ENCODE measurements at places on chromosomes 6 and 20.

GRCh38 chr20:61930776-61931475 is 134.8 kb downstream of the TAF4 start:
- no peak for DNase-seq

DNA sequence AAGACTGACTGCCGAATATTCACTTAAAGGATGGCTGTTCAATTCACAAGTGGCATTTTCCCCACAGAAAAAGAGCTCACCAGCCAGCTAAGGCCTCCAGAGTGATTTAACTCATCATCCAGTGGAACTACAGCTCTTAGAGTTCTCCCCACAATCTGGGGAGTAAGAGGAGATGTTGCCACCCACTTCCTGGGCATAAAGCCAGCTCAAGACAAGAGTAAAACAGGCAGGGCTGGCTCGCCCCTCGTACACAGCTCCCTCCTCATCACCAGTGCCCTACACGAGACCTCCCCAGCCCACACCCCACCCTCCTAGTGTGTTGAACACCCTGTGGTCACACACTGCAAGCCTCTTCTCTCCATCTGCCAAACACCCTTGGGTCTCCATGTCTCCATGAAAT is 47.2 kb upstream of the IPCEF1 start:
- DNase-seq: no peak

- DNase-seq: no peak
Measured at GRCh38 chr20:3996399-3996798, 19.0 kb downstream of the RNF24 start.

- DNase-seq: no peak
Measured at GRCh38 chr6:145731447-145731846, 3.9 kb downstream of the EPM2A start.

- no peak for DNase-seq
Measured at GRCh38 chr20:1619861-1620444, at the start of gene SIRPB1. Gene SIRPB1, minus strand, starts transcription at chr20:1620009. Its CDS starts 65 bp downstream, at chr20:1619944.

GRCh38 chr20:62799873-62800272 is 3.6 kb downstream of the MRGBP start:
- DNase-seq: no peak

GRCh38 chr6:124142852-124143251 is 339.2 kb downstream of the NKAIN2 start:
- no peak for DNase-seq

DNA sequence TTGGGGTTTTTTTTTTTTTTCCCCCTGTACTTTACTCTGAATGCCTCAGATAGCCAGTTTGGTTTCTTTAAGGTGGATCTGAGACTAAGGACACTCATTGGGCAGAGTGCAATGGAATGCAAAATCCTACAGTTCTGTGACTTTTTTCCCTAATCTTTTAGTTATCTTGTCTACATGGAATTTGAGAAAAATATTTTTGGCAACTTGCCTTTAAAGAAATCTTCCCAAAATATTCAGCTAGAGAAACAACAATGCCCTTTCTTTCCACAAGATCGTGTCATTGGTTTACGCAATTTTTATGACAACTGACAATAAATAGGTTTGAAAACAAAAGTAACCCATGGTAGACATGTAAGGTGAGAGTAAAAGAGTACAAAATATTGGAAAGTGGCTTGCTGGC is 171.7 kb upstream of the LAMP5 start:
- no peak for DNase-seq

- no peak for DNase-seq
Measured at GRCh38 chr6:65566117-65566516, 140.9 kb downstream of the EYS start.

- no peak for DNase-seq
Measured at GRCh38 chr6:37504024-37504423, 4.3 kb upstream of the CCDC167 start.

- peak; percentile 19 for DNase-seq
Measured at GRCh38 chr6:168619560-168620314, 178.8 kb downstream of the SMOC2 start.

GRCh38 chr6:16043171-16044135 is 85.4 kb upstream of the MYLIP start:
- no peak for DNase-seq

DNA sequence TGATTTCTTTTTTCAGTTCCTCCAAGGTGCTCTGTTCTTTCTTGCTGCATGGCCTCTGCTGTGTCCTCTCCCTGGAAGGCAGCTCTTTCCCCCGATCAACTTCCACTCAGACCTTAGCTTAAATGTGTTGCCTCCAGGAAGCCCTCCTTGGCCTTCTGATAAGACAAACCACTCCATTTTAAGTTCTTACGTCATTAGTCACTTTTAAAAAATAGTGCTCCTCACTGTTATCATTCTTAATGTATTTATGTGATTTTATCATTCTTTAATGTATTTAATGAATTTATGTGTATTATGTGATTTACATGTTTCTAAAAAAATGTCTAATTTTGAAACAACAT is 12.2 kb upstream of the MANBAL start:
- DNase-seq: no peak

DNA sequence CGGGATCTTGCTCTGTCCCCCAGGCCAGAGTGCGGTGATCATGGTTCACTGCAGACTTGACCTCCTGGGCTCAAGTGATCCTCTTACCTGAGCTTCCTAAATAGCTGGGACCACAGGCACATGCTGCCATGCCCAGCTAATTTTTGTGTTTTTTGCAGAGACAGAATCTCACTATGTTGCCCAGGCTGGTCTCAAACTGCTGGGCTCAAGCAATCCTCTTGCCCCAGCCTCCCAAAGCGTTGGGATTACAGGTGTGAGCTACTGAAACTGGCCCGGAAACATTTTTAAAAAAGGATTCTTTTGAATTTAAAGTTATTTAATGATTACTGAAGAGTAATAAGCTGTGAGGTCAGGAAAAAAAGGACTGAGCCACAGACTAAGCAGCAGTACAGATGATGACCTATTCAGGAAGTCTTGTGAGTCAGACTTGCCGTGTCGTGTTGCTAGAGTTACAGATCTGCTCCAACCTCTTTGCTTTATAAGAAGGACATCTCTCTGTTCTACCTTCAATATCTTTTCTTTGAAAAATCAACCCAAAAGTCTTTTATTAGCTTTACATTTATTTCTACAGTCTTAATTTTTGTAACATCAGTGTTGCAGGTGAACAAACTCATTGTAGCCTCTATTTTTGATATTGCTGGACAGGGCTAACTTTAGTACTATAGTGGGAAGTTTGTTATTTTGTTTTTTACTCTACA is 108.7 kb downstream of the NCOA3 start:
- DNase-seq: peak; percentile 57
